Left forelimb (tissue), 1 donor: ENCODE measurements at places on chromosomes 2 and 18.

DNA sequence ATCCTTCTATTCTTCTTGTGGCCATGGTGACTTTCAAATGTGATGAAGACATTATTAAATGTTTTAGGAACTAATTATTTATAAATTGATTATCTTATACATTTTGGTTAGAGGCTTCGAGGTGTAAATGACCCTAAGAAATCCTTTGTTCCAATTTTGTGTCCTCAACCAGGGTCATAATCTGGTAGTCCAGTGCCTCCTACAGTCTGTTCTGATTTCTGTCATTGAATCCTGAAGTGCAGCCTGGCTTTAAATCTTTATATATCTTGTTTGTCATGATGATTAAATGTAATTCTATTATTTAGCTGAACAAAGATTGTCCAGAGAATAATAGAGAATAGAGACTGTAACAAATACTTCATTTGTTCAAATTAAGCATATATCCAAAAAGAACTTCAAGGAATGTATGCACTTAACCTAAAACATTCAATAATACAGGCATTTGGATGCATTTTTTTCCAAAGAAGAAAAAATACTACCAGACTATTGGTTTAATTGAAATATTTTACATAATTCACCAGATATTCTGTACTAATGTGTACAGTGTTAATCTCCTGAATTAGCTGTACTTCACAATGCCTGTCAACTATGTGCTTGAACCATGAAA is 89.8 kb downstream of the PRPF40A start:
- no peak for DNase-seq

- DNase-seq = no peak
Observed at GRCh38 chr2:138112536-138112935, 148.3 kb downstream of the HNMT start.

DNA sequence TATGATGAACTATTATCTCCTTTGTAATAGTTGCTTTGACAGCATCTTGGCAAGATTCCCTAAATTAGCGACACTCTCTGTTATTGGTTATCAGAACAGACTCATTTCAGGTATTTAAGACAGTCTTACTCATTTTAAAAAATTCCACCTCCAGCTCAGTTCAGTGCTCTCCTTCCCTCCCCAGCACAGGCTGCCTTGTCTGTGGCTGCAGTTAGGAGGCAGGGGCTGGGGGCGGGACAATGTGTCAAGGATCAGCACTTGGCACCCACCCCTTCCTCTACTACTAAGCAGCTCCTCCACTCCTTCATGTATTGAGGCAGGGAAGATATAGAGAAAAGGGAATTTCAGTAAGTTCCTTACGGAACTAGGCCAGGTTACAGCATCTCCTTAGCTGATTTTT is 85.0 kb downstream of the VSNL1 start:
- no peak for DNase-seq

DNA sequence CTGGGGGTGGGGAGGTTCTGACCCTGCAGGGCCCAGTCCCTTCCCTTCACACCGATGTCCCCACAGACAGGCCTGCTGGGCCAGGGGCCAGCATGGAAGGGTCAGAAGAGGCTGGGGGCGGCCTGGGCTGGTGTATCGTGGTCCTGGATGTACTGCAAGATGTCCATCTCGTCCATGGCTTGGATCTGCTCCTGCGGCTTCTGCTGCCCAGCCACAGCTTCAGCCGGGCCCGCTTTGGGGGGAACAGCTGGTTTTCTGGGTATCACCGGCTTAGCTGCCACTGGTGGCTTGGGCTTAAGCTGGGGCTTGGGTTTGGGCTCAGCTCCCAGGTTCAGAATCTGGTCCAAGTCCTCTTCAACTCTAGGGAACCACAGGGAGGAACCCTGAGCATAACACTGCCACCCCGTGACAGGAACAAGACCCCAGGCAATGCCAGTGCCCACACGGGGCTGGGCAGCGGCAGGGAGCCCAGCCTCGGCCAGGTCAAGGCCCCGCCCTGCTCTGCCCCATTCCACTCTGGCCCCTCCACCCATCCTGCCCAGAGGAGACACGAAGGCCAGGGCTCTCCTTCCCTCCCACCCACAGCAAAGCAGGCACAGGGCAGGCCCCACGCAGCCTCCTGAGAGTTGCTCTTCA is 31.9 kb downstream of the HS1BP3 start:
- no peak for DNase-seq

DNA sequence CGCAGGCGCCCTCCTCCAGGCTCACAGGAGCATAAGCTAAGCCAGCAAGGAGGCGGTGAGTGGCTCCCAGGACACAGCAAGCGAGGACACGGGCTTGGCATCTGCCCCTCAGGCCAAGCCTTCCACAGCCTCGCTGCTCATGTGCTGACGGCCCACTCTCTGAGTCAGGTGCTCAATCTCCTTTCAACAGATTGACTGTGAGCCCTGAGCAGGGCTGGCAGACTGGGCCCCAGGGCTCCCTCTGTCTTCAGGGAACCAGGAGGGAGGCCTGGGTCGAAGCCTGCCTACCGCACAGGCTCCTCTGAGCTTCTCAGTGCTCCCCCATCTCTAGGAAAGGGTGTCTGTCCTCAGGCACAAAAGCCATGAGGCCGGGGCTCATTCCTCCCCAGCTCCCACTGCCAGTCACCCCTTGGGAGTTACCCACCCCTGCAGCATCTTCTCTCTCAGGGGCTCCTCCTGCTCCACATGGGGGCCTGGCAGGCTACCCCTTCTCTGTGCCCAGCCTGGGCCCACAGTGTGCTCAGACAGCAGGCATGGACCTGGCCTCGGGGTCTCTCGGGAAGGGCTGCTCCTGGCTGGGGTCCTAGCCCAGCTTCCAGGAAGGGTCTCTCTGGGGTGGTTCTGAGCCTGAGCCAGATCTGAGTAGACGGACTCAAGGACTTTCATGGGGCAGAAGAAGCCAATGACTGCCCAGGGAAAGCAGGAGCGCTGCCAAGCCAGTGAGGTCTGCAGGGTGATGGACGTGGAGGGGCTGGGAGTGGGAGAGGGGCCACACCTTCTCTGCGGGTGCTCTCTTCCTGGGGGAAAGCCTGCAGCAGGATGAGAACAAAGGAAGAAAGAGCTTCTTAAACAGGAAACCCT is 138.0 kb upstream of the GPC1 start:
- peak; percentile 37 for DNase-seq

- no peak for DNase-seq
Observed at GRCh38 chr18:3877678-3878077, 427.7 kb downstream of the TGIF1 start.

DNA sequence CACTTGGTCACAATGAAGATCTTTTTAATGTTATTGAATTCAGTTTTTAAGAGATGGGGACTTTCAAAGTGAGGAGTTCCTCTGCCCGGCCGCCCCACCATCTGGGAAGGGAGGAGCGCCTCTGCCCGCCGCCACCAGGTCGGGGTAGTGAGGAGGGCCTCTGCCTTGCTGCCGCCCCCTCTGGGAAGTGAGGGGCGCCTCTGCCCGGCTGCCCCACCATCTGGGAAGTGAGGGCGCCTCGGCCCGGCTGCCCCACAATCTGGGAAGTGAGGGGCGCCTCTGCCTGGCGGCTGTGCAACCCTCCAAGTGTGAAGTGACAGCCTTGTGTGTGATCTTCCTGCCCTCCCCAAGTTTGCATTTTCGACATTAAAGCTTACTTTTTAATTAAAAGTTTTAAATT is 899.3 kb downstream of the TRIB2 start:
- DNase-seq = no peak

DNA sequence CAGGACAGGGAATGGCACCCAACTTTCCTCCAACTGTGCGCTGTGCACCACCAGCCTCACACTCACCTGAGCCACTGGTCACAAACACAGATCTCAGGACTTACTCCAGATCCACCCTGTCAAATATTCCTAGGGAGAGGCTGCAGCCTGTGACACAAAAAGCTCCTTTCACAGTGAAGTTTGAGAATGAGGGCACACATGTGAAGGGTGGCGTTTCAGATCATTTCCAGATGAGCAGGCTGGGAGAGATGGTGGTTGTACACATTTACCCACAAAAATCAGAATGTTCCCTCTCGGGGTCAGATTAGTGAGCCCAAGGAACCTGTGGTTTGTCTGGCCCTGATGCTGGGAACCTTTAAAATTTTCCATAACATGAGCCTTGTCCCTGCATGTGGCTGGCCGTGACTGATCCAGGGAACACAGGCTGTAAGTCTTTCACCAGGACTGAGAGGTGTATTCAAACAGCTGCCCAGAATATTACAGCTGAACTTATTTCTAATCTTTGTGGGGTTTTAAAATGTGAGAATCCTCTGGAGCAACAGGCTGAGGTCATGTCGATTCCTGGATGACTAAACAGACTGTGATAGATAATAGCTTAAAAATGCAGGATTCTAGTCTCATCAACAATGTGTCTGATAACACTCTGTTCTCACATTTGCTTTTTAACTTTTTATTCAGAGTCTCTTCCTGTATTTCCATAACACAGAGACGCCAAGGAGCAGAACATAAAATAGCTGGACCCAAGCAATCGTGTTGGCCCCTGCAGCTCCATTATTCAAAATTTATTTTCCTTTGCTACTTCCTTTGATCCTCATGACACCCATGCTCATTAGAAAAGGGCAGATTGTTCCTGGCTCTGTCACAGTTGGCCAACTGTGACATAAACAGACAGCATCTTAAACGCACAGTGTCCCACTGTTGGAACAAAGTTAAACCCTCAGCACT is 35.5 kb downstream of the IL1R2 start:
- DNase-seq = no peak

GRCh38 chr2:224658780-224659405 is 57.3 kb downstream of the CCDC195 start:
- DNase-seq = no peak

- DNase-seq = no peak
Observed at GRCh38 chr2:2851806-2852777, 521.0 kb upstream of the MYT1L start.

- DNase-seq = no peak
Observed at GRCh38 chr2:60411295-60411694, 142.2 kb downstream of the BCL11A start.

DNA sequence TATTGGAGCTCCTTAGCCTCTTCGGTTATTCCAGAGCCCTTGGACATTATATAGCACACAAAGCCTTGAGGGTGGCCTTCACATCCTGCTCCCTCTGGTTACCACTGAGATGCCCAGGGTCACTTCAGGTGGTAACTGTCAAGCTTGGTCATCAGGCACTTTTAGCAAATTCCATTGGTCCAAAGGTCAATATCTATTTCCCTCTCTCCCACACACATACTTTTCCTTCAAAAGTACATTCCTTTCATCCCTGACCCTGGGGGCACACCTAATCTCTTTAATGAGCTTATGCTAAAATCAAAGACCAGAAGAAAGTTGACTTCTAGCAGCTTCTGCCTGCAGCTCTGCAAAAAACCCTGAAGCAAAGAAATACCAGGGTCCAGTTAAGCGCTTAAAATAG is 172.0 kb upstream of the NRP2 start:
- DNase-seq = no peak

- DNase-seq = no peak
Observed at GRCh38 chr2:18903750-18904149, 314.4 kb upstream of the NT5C1B start.

GRCh38 chr2:20398956-20399567 is 47.8 kb upstream of the RHOB start:
- DNase-seq = no peak

DNA sequence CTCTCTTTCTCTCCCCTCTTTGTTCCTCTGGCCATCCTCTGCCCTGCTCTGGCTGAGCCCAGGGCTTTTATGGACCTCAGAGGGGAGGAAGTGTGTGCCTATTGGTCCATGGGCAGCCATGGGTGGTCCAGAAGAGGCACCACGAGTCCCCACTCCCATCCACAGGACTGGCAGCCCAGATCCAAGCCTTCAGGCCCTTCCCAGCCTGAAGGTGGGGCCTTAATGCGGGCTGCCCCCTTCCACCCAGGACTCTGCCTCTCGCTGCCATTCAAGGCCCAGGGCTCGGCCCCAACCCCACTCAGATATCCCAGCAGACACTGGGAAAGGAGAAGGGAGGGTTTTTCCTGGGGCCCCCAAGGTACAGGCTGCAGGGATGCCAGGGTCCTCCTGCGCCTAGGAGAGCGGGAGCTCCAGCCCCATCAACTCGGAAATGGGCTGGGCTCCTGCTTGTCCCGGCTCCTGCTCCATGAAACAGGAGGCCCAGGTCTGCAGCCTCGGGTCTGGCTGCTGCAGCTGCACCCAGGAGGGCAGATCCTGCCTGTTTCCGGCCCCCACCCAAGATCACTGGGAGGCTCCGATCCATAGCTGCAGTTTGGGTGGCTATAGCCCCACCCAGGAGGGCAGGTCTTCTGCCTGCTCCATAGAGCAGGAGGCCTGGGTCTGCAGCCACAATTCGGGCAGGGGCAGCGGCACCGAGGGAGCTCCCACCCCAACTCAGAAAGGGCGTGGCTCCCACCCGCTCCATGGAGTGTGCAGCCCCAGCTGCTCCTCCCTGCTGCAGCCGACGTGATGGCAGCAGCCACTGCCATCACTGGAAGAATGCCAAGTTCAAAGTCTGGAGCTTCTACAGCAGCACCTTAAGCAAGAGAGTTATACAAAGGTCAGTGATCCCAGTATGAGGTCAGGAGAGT is 116.6 kb upstream of the RBBP8 start:
- DNase-seq = no peak

DNA sequence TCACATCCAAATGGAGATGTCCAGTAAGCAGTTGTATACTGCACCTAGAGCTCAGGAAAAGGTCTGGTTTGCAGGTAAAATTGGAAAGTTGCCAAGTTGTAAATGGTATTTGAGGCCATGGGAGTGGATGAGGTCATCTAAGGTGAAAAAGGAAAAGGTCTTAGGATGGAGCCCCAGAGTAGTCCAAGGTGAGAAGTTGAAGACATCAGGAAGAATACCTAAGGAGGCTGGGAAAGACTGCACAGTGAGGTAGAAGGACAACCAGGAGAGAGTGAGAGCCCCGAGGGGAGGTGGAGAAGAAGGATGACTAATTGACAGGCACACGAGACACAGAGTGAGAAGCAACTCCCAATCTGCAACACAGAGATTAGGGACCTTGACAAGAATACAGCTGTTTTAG is 10.7 kb downstream of the DPP4 start:
- no peak for DNase-seq

- DNase-seq = no peak
Observed at GRCh38 chr2:212505586-212505985, 33.0 kb downstream of the ERBB4 start.

GRCh38 chr2:70719231-70719630 is 48.8 kb downstream of the ADD2 start:
- no peak for DNase-seq

- DNase-seq = no peak
Observed at GRCh38 chr2:202566286-202566685, 68.5 kb upstream of the FAM117B start.

GRCh38 chr18:32896776-32897547 is 124.1 kb upstream of the KLHL14 start:
- no peak for DNase-seq

DNA sequence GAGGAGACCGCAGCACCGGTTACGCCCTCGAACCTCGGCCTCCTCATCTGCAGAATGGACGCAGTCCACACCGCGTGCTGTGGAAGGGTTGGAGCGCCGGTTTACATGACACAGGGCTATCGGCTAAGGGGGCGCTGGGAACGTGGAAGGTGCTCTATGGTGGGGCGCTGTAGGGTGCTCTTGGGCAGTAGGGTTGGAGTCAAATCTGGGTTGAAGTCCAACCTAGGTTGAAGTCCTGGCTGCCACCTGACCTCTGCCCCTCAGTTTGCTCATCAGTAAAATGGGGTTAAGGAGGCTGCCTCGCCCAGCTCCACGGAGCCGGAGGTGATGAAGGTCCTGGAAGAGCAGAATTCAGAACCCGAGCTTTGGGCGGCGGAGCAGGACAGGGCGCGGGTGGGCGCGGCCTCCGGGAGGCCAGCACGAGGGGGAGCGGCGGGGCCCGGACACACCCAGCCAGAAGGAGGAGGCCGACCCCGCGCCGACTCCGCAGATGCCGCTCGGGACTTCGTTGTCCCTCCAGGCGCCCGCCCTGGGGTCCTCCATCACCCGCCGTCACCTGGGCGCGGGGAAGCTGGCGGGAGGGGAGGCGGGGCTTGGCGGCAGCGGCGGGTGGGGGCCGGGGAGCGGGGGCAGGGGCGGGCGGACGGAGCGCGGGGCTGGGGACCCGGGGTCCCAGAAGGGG is 558 bp upstream of the GAREM2 start:
- peak; percentile 64 for DNase-seq
